T-helper 17 cell (primary cell): ENCODE measurements at places on chromosomes 6 and 20.
A peak's percentile ranks its signal among the peaks of the same experiment; 100 is the strongest.

DNA sequence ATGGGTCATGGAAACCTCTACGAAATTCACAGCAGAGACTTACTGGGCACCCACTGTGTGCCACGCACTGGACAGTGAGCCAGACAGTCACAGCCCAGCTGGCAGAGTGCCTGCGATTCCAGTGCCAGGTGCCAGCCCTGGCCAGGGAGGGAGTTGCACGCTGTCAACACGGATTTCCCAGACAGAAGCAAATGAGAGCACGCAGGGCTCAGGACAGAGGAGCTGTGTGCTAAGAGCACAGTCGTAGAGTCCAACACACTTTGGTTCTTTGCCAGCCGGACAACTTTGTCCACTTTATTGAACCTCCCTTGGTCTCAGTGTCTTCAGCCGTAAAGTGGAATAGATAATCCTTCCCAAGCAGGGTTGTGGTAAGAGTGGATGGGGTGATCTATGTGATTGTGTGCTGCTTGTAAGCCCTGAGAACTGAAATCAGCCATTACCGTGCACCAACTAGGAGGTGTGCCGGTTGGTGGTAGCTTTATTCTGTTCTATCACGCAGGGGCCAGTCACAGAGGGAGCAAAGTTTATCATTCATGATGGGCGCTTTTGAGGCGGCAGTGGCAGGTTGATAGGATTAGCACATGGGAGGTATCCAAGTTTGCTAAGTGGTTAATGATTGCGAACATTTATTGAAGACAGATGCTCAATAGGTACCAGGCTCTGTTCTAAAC lies 40.6 kb downstream of the SIRPA start:
- H3K27ac ChIP-seq = no peak overlapping the region
- peaks cover 76% of the 10 kb centered on the region for H3K27me3 ChIP-seq
- H3K4me3 ChIP-seq = no peak overlapping the region
- no peaks in the 10 kb centered on the region for H3K36me3 ChIP-seq
- no peaks in the 10 kb centered on the region for H3K4me1 ChIP-seq

DNA sequence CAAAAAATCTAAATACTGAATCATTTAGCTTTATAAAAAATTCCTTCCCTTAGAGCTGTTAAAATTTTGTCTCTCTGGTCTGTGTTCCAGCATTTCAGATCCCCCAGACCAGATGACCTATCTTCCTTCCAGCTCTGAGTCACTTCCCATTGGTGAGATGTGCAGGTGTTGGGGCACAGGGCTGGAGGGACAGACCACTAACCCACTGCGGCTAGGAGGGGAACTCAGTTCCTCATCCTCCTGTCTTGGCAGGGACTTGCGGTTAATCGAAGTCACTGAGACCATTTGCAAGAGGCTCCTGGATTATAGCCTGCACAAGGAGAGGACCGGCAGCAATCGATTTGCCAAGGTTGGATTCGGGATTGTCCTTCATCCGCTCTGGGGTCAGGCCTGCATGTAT lies 6.0 kb downstream of the CNPY3 start:
- no peak overlapping the region for H3K4me3 ChIP-seq
- H3K4me1 ChIP-seq = peaks cover 40% of the 10 kb centered on the region
- no peaks in the 10 kb centered on the region for H3K27me3 ChIP-seq
- H3K27ac ChIP-seq = no peak overlapping the region

DNA sequence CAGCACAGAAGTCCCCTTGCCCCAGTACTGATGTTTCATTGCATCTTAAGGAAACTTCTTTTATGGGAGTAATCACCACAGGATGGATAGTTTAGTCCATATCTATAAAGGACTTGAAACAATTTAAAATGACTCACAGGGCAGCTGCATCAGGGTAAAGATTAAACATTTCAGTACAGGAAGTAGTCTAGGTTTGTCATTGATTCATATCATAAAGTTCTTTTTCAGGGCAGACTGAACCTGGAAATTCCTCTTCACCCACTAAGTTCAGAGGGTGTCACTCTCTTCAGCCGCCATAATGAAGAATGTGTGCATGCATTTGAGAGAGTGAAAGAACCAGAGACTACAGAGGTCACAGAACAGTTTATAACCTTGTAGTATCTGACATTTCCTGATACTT lies 296.3 kb upstream of the JAG1 start:
- H3K4me1 ChIP-seq = no peaks in the 10 kb centered on the region
- H3K36me3 ChIP-seq = no peaks in the 10 kb centered on the region
- no peak overlapping the region for H3K27ac ChIP-seq

GRCh38 chr6:34806738-34807453 lies 15.0 kb downstream of the BLTP3A start:
- H3K27ac ChIP-seq = no peak overlapping the region
- DNase-seq = no peak
- H3K4me3 ChIP-seq = no peak overlapping the region
- H3K4me1 ChIP-seq = peaks cover 11% of the 10 kb centered on the region

DNA sequence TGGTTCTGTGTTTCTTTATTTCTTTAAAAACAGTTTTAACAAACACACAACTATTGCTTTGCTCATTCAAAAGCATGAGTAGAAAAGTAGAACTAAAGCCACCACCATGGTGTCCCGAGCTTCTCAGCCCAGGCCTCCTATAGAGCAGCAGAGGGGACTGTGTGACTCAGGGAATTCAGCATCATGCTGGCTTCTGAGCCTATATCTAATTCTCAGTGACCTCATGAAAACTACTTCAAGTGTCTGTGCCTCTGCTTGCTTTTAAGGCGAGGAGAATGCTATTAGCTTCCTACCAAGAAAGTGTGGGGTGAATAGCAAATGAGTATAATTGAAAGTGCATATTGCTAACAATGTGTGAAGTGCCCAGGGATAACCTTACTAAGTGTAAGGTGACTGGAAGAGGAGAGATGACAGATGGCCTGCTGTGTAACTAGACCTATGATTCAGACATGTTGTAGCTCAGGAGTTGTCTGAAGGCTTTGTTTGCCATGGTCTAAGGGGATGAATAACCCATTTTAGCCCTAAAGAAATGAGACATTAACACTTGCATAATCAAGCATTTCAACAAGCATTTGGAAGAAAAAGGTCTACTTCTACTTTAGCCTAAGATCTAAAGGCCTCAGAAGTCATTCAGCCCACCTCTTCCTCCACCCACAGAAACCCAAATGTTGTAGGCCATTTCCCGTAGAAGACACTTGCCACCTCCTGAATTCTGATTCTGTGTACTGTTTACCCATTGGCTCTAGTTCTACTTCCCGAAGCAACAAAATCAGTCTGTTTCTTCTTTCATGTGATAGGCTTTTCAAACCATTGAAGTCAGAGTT lies 121.5 kb upstream of the ARG1 start:
- peaks cover 3% of the 10 kb centered on the region for H3K4me1 ChIP-seq
- H3K27me3 ChIP-seq = no peaks in the 10 kb centered on the region
- no peak for DNase-seq
- H3K27ac ChIP-seq = no peak overlapping the region
- H3K36me3 ChIP-seq = peaks cover 2% of the 10 kb centered on the region
- no peak overlapping the region for H3K4me3 ChIP-seq

GRCh38 chr6:90370493-90370959 lies 73.9 kb upstream of the BACH2 start:
- peaks cover 8% of the 10 kb centered on the region for H3K4me1 ChIP-seq
- H3K36me3 ChIP-seq = no peaks in the 10 kb centered on the region
- H3K27ac ChIP-seq = no peak overlapping the region
- no peaks in the 10 kb centered on the region for H3K27me3 ChIP-seq
- no peak overlapping the region for H3K4me3 ChIP-seq

DNA sequence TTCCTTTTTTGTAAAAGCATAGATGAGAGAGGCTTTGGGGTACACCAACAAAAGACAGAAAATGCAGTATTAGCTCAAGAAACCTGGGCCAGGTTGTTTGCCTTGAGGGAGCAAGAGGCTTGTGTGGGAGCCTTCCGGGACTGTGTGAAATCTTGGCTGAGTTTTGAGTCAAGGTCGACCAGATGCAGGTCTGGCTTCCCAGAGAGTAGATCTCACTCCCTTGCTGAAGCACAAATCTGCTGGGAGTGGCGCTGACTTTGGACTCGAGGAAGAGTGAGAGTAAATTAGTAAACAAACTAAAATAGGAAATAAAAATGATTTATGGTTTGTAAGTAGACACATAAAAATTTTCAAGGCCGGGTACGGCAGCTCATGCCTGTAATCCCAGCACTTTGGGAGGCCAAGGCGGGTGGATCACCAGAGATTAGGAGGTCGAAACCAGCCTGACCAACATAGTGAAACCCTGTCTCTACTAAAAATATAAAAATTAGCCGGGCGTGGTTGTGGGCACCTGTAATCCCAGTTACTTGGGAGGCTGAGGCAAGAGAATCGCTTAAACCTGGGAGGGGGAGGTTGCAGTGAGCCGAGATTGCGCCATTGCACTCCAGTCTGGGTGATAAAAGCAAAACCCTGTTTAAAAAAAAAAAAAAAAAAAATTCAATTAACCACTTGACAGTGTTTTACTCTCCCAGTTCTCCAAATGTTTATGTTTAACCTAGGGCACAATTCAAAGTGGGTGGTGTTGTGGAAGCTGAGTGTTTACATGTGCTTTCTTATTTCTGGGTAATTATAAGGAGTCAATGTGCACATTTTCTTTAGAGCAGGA lies 27.7 kb upstream of the EDN1 start:
- peaks cover 2% of the 10 kb centered on the region for H3K4me1 ChIP-seq
- no peak overlapping the region for H3K4me3 ChIP-seq

- peaks cover 43% of the 10 kb centered on the region for H3K27me3 ChIP-seq
- H3K27ac ChIP-seq = no peak overlapping the region
- no peaks in the 10 kb centered on the region for H3K36me3 ChIP-seq
These were observed 62.1 kb upstream of the BHLHE23 start for GRCh38 chr20:63068711-63069367.

DNA sequence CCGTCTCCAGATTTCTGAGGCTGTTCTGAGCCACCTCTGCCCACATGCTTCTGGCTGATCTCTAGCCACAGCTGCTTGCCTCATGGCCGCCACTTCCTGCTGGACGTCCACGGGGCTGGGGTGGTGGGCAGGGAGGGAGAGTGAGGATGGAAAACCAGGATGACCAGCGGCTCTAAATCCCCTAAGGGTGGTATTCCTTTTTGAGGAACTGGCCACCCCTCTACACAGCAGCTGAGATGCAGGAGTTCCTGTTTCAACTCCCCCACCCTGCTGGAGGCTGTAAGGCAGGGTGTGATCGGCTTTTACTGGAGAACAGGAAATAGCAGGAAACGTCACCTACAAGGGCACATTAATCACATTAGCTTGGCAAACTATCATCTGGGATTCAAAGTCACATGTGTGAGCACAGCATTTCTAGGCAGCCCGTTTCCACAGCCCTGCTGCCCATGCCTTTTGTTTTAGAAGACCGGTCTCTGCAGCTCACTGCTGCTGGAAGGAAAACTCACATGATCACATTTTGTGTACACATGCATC lies 181.6 kb upstream of the ECI2 start:
- no peak overlapping the region for H3K4me3 ChIP-seq
- H3K27ac ChIP-seq = no peak overlapping the region
- no peak for DNase-seq
- H3K4me1 ChIP-seq = no peaks in the 10 kb centered on the region
- H3K27me3 ChIP-seq = peaks cover 27% of the 10 kb centered on the region
- H3K36me3 ChIP-seq = no peaks in the 10 kb centered on the region

GRCh38 chr6:41039060-41039998 lies at the start of gene UNC5CL:
TSS of gene UNC5CL (minus strand) at chr6:41039221. CDS start at chr6:41035074, 4,147 bp downstream.
- peak; percentile 52 for DNase-seq
- H3K36me3 ChIP-seq = no peaks in the 10 kb centered on the region
- H3K4me1 ChIP-seq = peaks cover 4% of the 10 kb centered on the region
- no peak within 1 kb of the TSS for H3K4me3 ChIP-seq
- H3K27me3 ChIP-seq = no peaks in the 10 kb centered on the region

- DNase-seq = no peak
- H3K27me3 ChIP-seq = no peaks in the 10 kb centered on the region
- H3K4me1 ChIP-seq = peaks cover 26% of the 10 kb centered on the region
- H3K36me3 ChIP-seq = peaks cover 10% of the 10 kb centered on the region
- no peak overlapping the region for H3K4me3 ChIP-seq
These were observed 2.4 kb downstream of the FANCE start for GRCh38 chr6:35454391-35455110.

- H3K4me1 ChIP-seq = peaks cover 17% of the 10 kb centered on the region
- no peak for DNase-seq
- H3K27me3 ChIP-seq = peaks cover 77% of the 10 kb centered on the region
- peak overlapping the region; percentile 74 for H3K27ac ChIP-seq
- H3K36me3 ChIP-seq = no peaks in the 10 kb centered on the region
- H3K4me3 ChIP-seq = no peak overlapping the region
These were observed 6.2 kb downstream of the NKX2-2 start for GRCh38 chr20:21507400-21508229.

- H3K27ac ChIP-seq = no peak overlapping the region
- H3K36me3 ChIP-seq = no peaks in the 10 kb centered on the region
- no peak overlapping the region for H3K4me3 ChIP-seq
- peaks cover 48% of the 10 kb centered on the region for H3K27me3 ChIP-seq
- no peaks in the 10 kb centered on the region for H3K4me1 ChIP-seq
These were observed 119.8 kb upstream of the QKI start for GRCh38 chr6:163294734-163295133.

DNA sequence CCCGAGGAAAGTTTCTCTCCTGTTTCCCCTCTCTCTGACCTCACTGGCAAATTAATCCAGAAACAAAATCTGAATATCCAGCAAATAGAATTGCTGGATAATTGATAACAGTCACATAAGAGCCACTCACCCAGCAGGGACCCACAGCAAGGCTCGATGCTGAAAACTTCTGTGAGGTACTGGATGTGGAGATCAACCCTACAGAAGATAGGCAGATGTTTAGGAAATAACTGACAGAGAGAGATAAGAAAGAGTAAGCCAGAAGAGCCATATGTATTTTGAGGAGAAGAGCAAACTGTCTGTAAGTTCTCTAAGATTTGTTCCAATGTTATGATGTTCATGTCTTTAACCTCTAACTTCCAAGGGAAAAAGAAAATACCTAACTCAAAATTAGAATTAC lies 59.7 kb downstream of the PKHD1 start:
- DNase-seq = no peak
- H3K27me3 ChIP-seq = peaks cover 37% of the 10 kb centered on the region
- H3K4me1 ChIP-seq = no peaks in the 10 kb centered on the region

- peak overlapping the region; percentile 99 for H3K27ac ChIP-seq
- H3K27me3 ChIP-seq = no peaks in the 10 kb centered on the region
- peaks cover 59% of the 10 kb centered on the region for H3K4me1 ChIP-seq
- DNase-seq = no peak
These were observed 55.3 kb upstream of the FAM83D start for GRCh38 chr20:38870733-38871559.

DNA sequence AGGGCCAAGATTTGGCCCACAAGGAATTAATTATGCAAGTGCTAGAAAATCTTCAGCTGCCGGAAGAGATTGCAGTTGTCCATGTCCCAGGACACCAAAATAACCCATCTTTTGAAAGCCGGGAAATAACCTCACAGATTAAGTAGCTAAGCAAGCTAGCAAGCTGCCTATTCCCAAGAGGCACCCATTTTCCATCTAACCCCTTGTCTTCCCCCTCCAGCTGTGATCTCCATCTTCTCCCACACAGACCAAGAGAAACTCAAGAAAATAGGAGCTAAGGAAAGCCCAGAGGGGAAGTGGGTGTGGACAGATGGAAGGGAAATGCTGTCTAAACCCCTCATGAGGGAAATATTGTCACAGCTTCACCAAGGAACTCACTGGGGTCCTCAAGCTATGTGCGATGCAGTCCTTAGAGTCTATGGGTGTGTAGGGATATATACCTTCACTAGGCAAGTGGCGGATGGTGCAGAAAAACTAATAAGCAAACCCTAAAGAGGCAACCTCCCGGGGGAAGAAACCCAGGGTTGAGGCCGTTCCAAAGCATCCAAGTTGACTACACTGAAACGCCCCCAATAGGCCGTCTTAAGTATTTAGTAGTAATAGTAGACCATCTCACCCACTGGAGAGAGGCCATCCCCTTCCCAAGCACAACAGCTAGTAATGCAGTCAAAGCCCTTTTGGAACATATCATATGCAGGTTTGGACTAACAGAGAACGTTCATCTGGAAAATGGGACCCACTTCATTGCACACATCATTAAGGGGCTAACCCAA lies 64.3 kb upstream of the PRSS16 start:
- H3K4me3 ChIP-seq = no peak overlapping the region
- no peak for DNase-seq
- no peak overlapping the region for H3K27ac ChIP-seq
- no peaks in the 10 kb centered on the region for H3K27me3 ChIP-seq
- peaks cover 9% of the 10 kb centered on the region for H3K4me1 ChIP-seq
- no peaks in the 10 kb centered on the region for H3K36me3 ChIP-seq
